ENCODE measurements at places on chromosomes 16 and 17.
A peak's percentile ranks its signal among the peaks of the same experiment; 100 is the strongest.

DNA sequence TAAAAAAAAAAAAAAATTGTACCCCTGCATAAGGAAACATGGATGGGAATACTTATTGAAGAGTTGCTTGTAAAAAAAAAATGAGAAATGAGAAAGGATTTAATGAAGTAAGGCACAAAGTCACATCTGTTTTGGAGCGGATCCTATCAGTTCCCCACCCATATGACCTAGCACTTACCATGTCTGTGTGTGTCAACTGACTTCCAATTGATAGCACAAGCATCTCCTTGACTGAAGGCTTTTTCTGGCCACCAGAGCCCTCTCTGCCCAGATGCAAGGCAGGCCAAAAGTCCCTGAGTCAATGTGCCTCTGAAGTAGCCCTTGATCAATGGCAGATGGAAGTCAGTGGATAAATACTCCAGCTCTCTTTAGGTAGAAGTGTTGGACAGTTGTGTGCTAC lies 13.4 kb upstream of the NLK start:
- DNase-seq: no peak

DNA sequence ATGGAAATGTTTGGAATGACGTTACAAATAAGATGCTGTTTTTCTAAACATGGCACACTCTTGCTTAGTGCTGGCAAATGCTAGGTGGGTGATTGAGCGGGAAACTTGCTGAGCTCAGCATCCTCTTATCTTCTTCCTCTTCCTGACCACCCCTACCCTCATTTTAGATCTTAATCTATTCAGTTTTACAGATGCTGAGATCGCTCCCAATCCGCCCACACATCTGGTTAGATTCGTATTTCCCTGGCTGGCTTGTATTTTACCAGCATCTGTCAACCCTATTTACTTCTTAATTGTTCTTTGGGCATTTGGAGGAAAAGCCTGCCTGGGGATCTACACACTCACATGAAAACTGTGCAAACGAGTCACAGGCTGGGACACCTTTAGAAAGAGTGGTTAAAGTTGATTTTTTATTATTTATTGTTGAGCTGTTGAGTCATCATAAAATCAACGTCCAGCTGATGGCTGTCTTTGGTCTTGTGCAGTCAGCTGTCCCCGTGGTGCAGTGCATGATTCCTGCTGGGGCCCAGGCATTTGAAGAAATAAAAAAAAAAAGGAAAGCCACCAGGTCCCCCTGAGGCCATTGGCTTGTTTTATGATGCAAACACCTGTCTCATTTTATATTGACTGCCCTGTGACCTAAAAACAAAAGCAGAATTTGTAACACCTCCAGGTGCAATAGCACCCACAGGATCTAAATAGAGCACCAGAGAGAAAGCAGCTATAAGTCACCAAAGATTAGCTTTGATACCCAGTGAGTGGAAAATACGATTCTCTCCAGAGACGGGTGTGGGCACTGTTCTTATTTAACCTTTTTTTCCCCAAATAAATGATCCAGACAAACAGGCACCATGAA lies 258.6 kb downstream of the HS3ST3B1 start:
- DNase-seq: no peak

DNA sequence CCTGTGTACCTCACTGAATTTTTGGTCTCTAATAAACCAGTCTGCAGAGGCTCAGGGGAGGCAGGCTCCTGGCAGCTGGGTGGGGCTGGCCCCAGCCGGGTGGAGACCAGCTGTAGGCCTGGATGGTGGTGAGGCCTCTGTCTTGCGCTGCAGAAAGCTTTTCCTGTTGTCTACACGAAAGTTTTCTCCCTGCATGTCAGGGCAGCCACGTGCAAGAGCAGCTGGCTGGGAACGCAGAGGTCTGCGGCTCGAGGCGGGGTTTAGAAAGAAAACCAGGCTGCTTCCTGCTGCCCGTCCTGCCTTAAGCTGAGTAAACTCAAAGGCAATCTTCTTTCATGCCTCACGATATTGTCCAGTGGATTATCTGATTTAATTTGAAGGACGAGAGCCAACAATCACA lies 2.4 kb downstream of the SERPINF1 start:
- DNase-seq: peak; percentile 53

DNA sequence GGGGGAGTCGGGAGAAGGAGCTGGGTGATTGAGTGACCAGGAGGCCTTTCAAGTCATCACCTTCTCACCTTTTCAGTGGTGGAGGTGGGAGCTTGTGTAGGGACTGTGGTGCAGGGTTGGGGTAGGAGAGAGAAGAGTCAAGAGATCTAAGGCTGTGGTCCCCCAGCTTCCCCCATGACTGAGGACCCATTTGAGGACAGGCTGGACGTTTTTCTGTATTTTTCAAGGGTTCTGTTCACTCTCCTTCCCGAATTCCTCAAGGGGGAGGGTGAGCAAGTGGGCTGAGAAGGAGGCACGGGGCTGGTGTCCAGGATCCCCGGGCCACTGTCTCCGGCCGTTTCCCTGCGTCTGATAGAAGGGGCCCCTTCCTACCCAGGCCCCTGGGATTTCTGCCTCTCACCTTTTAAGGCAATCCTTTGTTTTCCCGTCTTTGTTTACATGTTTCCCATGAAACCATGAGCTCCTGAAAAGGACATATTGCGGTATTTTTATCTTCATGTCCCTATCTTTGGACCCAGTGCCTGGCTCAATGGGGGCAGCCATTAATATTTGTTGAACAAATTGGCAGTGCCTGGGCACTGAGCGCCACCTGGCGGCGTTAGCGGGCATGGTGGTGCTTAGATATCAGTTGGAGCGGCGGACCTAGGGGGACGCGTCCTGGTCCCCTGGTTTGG lies 9.2 kb upstream of the CD300A start:
- DNase-seq: peak; percentile 70

DNA sequence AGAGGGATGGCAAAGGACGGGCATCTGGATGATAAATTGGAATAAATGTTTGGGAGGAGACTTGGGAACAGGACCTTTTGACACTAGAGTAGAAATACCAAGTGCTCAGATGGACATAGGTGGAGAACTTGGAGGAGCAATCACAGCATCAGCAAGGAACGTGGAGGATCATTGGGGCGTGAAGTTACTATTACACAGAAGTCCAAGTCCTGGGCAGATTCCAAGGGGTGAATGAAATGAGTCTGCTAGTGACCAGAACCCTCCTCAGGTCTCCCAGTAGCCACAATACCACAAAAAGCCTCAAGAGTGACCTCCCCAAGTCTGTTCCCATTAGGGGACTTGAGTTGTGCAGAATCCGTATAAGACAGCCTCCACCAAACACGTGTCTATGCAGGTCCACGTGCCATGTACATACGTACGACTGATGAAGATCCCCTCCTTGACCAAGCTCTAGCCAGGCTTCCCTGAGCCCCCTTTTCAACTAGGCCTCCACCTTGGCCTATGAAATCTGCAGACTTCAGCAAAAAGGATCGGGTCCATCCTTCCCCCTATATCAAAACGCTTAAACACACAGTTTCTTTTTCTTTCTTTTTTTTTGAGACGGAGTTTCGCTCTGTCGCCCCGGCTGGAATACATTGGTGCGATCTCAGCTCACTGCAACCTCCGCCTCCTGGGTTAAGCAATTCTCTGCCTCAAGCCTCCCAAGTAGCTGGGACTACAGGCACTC lies 2.2 kb downstream of the C17orf67 start:
- DNase-seq: no peak

GRCh38 chr17:82871056-82871775 lies 31.4 kb upstream of the ZNF750 start:
- no peak for DNase-seq

GRCh38 chr16:56600398-56600999 lies 7.9 kb upstream of the MT2A start:
- peak; percentile 62 for DNase-seq

GRCh38 chr17:68102318-68102758 lies 66.8 kb downstream of the KPNA2 start:
- no peak for DNase-seq
